ENCODE measurements at places on chromosomes 3 and 15.

DNA sequence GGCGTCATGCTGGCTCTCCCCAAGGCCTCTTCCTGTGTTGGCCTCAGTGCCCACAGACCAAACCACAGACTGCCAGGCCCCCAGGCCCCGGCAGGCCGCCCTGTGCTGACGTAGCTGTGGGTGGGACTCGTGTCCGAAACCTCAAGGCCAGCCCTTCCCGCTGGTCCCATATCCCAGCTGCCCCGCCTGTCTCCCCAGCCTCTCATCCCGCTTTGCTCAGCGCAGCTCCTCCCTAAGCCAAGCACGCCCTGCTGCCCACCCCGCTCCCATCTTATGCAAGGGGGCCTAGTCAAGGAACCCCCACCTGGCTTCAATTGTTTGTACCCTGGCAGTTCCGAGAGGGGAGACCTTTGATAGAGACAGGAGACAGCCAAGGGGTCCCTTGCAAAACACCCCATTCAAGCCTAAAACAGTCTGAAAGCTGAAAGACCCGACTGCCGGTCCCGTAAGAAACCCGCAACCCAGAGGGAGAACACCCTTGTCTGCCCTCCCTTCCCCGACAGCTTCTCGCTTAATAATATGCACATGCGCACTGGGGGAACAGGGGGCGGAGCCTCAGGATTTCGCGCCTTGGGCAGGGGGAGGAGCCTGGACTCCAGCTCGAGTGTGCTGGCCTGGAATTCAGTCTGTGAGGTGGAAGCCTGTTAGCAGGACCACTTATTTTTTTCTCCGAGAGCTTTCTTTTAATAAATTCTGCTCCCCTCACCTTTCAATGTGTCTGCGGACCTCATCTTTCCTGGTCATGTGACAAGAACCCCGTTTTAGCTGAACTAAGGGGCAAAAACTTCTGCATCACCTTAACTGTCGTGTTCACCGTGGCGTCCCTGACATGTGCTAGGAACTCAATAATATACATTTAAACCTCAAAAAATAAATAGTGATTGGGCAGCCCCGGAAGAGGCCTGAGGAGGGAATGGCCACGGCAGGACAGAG lies 17.2 kb downstream of the TNFAIP8L3 start:
- DNase-seq: peak; percentile 31
- peak overlapping the region; percentile 47 for H3K27ac ChIP-seq
- peaks cover 15% of the 10 kb centered on the region for H3K27me3 ChIP-seq
- peak overlapping the region; percentile 65 for H3K4me3 ChIP-seq

DNA sequence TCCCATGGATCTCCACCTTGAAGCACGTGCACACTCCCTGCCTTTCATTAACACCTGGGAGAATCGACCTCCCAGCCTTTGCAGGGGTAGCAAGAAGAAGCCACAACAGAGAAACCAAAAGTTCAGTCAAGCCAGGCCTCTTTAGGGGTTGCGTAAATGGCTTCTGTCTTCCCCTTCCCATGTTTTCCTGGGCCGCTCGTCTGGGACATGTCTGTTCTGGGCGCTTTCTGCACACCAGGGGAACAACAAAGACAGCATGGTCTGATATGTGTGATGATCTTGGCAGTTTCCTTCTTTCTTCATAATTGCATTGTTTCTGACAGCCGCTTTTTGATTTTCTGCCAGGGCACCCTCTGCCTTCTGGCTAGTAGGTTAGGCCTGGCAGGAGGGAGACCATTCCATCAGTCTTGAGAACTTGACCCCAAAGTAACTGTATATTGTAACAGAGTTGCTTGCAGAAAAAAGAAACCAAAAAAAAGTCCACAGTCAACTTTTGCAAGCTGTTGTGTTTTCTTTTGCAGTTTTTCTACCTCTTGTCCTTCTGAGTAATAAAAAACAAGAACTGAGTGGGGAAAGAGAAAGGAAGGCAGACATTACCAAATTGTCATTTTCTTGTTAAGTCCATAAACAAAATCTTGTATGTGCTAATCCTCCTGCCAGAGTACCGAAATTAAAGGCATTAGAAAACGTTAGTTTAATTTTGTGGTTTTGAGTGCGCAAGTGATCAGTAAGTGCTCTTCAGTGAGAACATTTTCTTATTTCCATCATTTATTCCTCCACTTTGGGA lies 56.0 kb upstream of the FURIN start:
- H3K27me3 ChIP-seq: no peaks in the 10 kb centered on the region
- DNase-seq: no peak
- peaks cover 7% of the 10 kb centered on the region for H3K4me1 ChIP-seq

GRCh38 chr15:76199106-76200082 lies 111.9 kb downstream of the ETFA start:
- no peak overlapping the region for H3K4me3 ChIP-seq
- H3K4me1 ChIP-seq: no peaks in the 10 kb centered on the region
- DNase-seq: no peak

GRCh38 chr3:74750901-74751300 lies 136.4 kb upstream of the CNTN3 start:
- H3K4me3 ChIP-seq: no peak overlapping the region
- DNase-seq: no peak
- H3K36me3 ChIP-seq: no peaks in the 10 kb centered on the region
- no peak overlapping the region for H3K27ac ChIP-seq
- H3K27me3 ChIP-seq: no peaks in the 10 kb centered on the region

DNA sequence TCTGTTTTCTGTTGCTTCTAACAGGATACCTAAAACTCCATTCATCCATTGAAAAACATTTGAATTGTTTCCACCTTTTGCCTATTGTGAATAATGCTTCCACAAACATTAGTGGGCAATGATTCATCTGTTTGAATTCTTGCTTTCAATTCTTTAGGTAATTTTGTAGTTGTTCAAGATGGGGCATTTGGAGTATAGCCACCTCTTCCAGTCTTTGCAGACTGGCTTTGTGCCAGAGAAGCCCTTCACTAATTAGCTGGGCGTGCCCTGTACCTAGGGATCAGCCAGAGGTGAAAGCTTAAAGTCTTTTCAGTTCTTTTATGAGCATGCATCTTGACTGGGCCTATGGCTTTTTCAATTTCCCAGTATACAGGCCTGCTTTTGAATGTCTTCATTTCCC lies 10.9 kb downstream of the RTP1 start:
- peaks cover 14% of the 10 kb centered on the region for H3K4me1 ChIP-seq
- no peak overlapping the region for H3K27ac ChIP-seq
- H3K27me3 ChIP-seq: peaks cover 33% of the 10 kb centered on the region
- no peak for DNase-seq
- H3K4me3 ChIP-seq: no peak overlapping the region
